ENCODE measurements at places on chromosomes 1 and 21.

- peak; percentile 40 for DNase-seq
Measured at GRCh38 chr1:234656944-234657654, 47.1 kb upstream of the IRF2BP2 start.

DNA sequence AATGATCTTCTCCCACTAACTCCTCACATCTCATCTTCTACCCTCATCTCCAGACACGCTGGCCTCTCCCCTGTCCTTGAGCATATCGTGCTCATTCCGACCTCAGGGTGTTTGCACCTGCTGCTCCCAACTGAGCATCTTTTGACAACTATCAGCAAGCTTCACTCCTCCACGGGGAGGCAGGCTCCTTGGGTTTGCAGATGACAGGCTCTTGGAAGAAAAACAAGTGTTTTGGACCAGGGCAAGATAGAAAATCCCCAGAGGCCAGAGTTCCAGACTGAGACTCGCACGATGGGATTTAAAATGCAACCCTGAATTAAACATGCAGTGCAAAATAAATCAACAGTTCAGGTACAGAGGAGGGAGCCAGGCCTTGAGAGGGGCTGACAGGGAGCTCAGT, 246.7 kb downstream of the PTPRU start:
- DNase-seq = no peak

GRCh38 chr1:35475356-35475755, 81.8 kb downstream of the KIAA0319L start:
- DNase-seq = no peak

GRCh38 chr21:14531757-14532316, 14.3 kb downstream of the SAMSN1 start:
- no peak for DNase-seq

- DNase-seq = peak; percentile 94
Measured at GRCh38 chr1:47650205-47650604, 212.4 kb downstream of the FOXD2 start.

- no peak for DNase-seq
Measured at GRCh38 chr1:52658795-52659194, 25.8 kb downstream of the SHISAL2A start.

DNA sequence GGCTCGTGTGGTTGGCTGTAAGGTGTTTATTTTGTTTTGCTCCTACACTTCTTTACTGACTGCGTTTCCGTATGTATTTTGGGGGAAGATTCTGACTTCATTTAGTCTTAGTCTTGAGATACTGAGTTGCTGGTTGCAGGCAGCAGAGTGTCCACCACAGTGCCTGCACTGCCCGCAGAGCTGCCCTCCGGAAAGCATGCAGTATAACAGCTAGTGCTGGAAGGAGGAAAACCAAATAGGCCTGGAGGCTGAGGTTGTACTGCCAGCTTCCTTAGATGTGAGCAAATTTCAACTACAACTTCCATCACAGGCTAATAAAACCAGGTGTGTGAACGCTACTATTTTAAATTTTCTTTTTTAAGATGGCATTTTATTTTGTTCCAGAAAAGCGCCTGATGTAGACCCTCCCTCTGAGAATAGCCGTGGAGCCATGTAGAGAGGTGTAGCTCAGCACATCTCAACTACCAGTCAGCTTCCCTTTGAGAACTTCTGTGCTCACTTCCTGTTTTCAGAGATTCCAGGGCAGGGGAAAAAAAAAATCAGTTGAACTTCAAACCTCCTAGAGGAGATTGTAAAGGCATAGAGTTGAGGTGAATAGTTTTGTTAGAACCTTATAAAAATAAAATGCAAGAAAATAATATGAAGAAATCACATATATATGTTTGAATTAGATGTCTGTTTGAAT, 17.6 kb downstream of the LMO4 start:
- no peak for DNase-seq

DNA sequence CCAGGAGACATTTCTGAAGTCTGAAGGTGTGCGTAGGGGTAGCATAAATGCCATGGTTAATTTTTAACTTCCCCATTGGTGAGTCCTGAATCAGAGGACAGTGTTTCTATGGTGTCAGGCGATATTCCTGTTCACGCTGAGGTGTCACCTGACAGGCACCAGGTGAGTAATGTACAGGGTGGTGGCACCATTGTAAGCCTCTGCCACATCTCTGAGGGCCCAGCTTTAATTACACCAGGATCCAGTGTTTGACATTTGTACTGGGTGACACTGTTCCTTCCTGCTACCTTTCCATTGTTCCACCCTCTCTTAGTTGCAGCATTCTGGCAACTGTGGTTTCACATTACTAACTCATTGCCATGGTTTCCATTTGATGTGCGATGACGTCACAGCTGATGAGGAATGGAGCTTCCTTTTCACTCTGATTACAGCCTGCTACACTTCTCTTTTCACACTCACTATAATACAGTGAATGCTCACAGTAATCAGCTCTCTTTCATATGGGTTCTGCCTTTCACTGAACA, 40.6 kb upstream of the MARK1 start:
- DNase-seq = peak; percentile 37

GRCh38 chr1:10267319-10267718, 56.9 kb downstream of the KIF1B start:
- no peak for DNase-seq

DNA sequence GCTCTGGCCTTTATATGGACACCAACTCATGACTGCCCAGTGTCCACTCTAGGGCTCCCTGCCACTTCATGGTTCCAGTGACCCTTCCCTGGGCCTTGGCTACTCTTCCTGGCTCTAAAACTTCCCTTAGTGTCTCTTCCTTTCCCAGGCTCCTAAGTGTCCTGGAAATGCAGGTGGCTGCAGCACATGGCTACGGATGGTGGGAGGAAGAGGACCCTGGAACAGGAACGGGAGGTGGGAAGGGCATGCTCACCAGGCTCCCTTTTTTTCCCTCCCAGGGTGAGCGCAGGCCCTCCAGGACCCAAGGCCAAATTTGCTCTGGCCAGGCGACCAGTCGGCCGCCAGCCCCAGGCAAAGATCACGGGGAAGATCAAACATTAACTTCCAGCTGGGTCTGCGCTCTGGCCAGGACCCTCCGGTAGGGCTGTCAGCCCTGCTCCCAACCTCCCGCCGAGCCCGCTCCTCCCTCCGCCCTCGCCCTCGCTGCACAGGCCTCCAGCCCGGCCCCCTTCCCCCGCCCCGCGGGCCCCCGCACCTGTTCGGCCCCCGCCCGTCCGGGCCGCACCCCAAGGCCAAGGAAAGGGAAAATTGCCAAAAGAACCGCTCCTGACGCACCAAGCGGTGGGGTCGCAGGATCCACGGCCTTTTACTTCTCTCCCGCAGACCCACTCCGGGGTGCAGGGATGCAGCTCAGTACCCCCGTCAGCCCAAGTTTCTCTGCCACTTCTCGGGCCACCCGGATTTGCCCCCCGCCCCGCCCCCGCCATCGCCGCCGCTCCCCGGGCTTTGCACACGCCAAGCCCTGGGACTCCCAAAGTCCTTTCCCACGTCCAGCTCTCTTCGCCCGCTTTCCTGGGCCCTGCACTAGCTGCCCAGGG, 894 bp downstream of the TCEA3 start:
- no peak for DNase-seq

DNA sequence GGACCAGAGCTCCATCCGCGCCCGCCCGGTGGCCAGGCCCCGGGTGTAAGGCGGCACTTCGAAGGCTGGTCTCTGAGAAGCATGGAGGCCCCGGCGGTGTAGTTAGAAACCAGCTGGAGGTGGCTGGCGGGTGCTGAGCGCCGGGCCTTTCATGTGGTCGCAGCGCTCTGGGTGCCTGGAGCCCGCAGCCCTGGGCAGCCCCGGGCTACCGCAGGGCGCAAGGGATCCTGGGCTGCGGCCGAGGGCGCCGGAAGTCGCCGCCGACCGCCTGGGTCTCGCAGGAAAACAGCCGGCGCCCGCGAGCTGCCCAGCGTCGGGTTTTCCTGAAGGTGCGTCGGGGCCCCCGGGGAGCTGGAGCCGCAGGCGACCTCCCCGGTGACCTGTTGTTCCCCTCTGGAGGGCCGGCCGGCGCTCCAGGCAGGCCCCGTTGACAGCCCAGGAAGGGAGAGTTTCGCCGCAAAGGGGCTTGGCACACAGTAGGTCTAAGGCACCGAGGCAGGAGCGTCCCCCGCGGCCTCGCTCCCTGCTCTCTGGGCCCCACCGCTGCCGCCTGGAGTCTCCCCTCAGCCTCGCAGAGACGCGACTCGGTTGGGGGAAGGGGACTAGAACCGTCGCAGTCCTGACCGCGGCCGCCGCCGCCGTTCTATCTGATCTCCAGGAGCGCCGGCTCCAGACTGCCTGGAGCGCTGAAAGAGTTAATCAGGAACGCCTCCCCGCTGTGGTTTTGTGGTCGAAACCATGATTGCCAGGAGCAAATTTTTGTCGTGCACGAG, 2.7 kb downstream of the GRHL3 start:
- DNase-seq = peak; percentile 86

DNA sequence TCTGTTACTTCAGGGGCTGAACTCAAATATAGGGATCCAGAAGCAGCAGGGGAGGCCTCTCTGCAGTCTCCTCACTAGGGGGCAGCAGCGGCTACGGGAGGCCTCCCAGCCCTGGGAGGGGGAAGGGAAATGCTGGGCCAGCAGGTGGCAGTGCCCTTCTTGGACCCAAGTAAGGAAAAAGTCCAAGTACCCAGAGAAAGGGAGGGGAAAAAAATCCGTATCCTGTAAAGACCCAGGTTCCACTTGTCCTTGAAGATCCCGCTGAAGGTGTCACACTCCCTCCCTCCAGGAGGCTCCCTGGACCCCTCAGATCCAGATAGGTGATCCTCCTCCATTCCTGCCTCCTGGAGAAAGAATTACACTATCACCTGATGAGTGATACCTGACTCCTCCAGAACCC, 14.1 kb upstream of the NUAK2 start:
- peak; percentile 90 for DNase-seq

DNA sequence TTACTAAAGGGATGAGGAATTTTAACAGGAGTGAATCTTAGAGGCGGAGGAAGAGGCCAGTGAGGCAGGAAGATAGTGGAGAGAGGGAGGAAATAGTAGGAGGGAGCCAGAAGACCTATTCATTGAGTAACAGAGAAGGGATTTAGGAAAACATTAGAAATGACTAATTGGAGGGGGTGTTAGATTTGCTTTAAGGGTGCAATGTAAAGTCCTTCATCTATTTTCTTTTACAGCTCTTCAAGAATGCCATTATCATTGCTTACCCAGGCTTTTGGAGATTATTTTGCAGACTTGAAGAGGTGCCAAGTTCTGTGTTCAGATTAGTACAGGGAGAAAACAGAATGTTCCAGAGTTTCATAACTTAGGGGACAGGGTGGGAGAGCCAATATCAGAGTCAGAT, 33.8 kb downstream of the OR10J1 start:
- DNase-seq = no peak

DNA sequence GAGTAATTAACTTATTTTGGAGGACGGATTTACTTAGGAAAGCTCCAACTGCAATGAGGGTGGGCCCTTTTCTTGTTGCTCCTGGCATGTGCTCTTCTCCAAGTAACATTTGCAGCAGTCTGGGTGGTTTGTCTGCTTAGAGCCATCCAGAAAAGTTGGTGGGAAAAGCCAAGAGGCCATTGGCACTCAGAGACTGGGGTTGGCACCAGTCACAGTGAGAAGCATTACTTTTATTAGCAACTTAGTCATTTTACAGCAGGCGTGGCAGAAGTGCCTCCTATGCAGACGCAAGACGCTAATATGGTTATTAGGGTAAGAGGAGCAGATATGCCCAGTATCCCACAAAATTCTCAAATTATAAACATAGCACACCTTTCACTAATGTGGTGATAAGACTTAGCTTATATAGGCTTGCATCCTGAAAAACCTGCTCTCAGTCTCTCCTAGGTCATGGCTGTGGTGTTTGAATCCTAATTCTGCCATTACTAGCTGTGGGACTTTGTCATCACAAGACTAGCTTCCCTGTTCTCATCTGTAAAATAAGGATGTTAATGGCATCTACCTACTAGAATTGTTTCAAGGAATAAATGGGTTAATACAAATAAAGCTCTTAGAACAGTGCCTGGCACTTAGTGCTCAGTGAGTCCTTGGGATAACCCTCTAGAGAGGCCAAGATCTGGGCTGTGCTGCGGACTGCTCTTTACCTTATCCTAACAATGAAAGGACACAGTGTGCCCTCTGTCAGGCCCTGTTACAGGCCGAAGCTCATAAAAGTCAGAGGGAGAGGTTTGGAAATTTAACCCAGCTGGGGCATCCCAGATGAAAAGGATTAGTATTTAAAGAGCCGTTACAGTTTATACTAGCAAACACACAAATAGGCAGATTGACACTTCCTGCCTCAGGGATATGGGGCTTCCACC, 154.6 kb downstream of the ROR1 start:
- DNase-seq = no peak

DNA sequence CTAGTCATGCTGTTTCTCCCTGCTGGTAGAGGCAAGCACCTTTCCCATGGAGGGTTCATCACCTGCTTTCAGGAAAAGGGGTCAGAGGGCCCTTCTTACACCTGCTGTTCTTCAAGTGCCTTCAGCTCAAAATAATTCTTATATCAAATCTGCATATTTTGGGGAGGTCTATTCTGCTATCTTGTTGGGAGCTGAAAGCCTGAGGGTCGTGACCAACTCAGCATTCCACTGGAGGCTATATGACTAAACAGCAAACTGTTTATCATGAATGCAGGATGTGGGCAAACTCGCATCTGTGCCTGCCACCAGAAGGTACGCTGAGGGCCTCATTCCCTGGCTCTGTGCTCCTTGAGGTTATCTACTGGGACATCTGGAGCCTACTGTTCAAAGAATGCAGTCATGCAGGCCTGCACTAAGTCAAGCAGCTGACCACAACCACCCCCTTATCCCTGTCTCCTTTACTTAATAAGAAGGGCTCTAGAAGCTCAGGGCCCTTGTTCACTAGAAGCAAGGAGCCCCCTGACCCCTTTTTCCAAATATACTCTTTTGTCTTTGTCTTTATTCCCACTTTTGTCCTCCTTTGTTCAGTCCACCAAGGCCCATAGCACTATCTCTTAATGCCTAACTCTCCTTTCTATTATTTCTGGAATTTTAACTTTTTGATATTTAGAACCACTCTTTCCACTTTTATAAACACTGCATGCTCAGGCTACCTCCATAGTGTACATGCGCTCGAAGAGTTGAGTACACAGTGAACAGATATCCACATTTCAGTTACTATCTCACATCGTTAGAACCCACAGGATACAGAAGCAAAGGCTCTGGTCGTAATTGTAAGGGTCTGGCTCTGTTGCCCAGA, 4.5 kb upstream of the TRIM17 start:
- DNase-seq = no peak

GRCh38 chr1:12505639-12506280, 112.2 kb downstream of the DHRS3 start:
- DNase-seq = no peak

- DNase-seq = no peak
Measured at GRCh38 chr1:211892577-211892976, 62.0 kb upstream of the LPGAT1 start.

DNA sequence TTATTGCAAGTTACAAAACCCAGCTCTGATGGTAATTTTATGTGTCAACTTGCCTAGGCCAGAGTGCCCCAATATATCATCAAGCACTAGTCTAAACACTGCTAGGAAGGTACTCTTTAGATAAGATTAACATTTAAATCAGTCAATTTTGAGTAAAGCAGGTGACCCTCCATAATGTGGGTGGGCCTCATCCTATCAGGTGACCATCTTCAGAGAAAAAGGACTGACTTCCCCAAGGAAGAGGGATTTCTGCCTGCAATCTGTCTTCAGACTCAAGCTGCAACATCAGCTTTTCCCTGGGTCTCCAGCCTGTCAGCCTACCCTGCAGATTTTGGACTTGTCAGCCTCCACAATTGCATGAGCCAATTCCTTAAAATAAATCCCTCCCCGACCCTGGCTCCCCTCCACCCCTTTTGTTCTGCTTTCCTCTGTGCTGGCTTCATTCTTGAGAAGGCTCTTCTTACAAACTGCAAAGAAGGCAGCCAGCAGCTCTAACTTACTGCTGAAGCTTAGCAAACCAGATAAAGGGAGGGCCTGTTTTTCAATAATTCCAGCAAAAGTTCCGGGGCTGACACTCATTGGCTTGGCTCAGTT, 56.4 kb upstream of the RUNX3 start:
- DNase-seq = no peak
